Activated CD4-positive, alpha-beta T cell treated with anti-CD3 and anti-CD28 coated beads for 24 hours (primary cell): ENCODE measurements at places on chromosomes 7 and 10.

DNA sequence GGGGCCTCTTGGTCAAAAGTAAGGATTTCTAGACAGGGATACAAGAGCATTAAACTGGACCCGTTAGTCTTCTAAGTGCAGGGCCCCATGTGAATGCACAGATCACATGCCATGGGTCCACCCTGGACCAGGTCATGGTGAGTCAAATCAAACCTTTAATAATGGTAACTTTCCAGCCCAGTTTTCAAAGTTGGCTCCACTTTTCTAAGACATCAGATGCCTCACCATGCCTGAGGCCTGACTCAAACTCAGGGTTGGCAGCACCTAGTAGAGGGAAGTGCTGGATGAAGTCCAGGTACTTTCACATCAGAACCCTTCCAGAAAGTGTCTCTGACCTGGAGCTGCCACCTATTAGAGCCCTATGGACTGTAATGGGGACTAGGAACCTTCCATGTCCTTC, 9.7 kb upstream of the SMIM30 start:
- no peak for DNase-seq

GRCh38 chr7:105768898-105769507, 107.4 kb downstream of the ATXN7L1 start:
- DNase-seq = no peak

DNA sequence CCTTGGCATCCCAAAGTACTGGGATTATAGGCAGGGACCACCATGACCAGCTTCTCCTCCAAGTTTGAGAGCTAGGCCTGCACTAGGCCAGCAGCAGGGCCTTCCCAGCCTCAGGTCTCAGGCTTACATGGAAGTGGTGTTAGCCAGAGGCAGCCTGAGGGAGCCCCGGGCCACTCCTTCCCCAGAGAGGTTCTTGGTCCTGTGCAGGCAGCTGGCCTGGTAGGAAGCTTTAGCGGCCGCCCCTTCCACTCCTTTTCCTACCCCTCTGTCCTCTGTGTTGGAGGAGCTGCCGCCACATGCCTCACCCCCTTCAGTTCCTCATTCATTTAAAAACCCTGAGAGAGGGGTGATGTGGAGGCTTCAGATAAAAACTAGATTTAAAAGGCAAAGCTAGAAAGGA, 40.3 kb downstream of the TSPAN15 start:
- no peak for DNase-seq

- no peak for DNase-seq
Measured at GRCh38 chr10:85635650-85636049, 730.9 kb downstream of the GRID1 start.

GRCh38 chr7:46972205-46972604, 609.7 kb downstream of the TNS3 start:
- no peak for DNase-seq

DNA sequence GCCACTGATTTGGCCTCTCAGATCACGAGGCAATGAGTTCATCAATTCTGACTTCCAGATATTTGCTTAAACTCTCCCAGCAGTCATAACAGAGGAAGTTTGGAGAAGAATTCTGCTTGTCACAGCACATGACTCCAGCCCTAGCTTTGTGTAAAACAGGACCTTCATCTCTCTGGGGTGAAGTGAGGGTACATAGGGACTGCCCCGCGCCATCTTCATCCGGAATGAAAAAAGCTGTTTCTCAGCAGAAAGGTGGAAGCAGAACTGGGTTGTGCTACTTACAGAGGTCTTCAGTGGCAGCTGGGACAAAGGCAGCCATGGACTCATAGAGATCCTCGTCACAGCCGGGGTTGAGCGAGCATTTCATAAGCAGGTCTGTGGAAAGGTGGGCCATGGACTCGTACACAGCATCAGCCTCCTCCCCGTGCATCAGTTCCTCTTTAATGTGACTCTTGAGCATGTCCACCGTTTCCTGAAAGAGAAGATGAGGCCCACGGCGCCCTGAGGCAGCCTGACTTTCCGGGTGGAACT, 58.4 kb upstream of the TM9SF3 start:
- no peak for DNase-seq

GRCh38 chr7:99061001-99061776, 82.7 kb downstream of the SMURF1 start:
- no peak for DNase-seq

DNA sequence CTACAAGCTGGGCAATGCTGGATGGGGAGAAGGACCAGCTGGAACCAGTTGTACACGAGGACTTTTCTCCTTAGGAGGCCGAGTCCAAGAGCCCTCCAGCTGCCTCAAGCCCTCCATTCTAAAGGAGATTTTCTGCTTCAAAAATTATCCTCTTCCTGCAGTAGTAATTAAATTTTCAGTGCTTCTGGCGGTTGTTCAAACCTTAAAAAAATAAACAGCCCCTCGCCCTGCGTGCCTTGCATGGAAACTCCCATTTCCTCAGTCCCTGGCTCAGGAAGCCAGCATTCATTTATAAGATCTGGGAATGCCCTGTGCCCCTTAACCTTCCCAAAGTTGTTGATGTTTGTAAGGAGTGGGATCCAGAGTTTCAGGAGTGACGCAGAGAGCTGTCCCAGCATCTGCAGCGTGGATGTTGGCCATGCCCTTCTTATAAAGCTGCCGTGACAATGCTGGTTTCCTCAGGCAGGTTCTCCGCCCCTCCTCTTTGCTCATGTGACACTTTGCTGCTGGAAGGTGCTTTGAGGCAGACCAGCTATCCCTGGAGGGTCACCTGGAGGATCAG, 24.0 kb upstream of the ACTR3B start:
- no peak for DNase-seq

- no peak for DNase-seq
Measured at GRCh38 chr7:36048141-36048901, 104.7 kb upstream of the EEPD1 start.

DNA sequence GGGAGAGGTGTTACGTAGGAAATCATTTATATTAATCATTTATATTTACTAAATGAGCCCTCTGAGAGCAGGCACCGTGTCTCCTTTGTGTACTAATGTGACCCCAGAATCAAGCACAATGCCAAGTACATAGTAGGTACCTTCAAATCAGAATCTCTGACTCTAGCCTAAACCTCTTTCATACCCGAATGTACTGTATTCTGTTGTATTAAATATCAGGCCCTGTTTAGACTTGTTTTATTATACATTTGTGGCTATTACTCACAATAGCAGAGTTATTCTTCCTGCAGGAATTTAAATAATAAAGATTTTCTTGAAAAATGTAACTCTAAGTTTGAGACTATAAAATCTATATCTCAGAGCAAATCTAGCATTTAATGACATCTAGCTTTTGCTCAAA, 297.3 kb downstream of the EXOC4 start:
- DNase-seq = no peak

GRCh38 chr7:77382532-77382931, 33.6 kb downstream of the GSAP start:
- DNase-seq = no peak

GRCh38 chr10:43211030-43211429, 55.8 kb downstream of the RASGEF1A start:
- DNase-seq = no peak

DNA sequence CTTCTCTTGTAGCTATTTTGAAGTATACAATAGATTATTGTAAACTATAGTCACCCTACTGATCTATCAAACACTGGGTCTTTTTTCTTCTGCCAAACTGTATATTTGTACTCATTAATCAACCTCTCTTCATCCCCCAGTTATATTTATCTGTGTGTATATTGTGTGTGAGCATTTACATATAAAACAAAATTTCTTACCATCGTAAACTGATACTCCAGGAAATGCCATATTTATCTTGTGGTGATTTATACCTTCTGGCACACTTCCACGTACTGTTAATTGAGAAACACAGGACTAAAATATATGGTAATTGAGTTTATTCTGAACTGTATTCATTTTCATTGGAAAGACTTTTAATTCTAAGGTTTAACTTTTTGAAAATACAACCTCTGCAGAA, 18.9 kb downstream of the ANLN start:
- DNase-seq = no peak

DNA sequence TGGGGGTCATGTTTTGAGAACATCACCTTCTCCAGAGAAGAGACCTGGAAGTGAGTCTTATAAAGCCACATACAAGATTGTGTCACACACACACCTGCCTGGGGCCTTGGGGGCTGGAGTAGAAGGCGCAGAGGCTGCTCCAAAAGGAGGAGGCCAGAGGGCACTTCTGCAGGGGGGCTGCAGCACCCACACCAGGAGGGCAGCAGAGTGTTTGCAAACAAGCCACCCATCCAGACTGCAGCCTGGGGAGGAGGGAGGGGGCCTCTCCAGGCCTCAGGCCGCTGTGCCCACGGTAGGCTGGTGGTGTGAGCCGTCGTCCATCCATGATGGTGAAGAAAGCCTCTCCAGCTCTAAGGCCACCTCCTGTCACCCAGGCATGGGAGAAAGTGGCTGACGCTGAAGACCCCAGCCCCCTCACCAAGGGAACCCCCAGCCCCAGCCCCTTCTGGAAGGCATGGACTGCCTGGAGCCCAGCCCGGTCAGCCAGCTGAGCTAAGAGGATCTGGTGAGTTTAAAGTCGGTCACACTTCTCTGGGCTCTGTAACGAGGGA, 77.5 kb downstream of the FOXL3 start:
- DNase-seq = no peak

DNA sequence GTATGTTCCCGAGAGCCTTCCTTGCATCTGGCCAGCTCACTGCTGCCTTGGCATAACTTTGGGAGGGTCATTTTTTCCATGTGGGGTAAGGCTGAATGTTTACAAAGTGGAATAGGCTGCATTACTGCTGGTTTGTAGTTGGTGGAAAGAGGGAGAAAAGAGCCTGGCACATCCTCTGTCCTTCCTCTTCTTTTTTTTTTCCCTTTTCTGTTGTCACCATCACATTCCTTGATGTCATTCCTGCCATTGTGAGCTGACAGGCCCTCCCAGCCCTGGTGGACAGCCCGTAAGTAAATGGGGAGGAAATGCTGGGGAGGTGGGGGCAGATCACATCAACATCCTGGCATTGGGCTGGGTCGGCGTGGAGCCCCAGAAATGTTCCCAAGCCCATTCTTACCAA, at the start of gene GARIN1A:
TSS of gene GARIN1A (plus strand) at position 301 of the 400 bp plus-strand sequence. CDS start 106 bp downstream, outside the sequence.
- no peak for DNase-seq

- no peak for DNase-seq
Measured at GRCh38 chr10:17001297-17001744, 128.3 kb downstream of the CUBN start.

DNA sequence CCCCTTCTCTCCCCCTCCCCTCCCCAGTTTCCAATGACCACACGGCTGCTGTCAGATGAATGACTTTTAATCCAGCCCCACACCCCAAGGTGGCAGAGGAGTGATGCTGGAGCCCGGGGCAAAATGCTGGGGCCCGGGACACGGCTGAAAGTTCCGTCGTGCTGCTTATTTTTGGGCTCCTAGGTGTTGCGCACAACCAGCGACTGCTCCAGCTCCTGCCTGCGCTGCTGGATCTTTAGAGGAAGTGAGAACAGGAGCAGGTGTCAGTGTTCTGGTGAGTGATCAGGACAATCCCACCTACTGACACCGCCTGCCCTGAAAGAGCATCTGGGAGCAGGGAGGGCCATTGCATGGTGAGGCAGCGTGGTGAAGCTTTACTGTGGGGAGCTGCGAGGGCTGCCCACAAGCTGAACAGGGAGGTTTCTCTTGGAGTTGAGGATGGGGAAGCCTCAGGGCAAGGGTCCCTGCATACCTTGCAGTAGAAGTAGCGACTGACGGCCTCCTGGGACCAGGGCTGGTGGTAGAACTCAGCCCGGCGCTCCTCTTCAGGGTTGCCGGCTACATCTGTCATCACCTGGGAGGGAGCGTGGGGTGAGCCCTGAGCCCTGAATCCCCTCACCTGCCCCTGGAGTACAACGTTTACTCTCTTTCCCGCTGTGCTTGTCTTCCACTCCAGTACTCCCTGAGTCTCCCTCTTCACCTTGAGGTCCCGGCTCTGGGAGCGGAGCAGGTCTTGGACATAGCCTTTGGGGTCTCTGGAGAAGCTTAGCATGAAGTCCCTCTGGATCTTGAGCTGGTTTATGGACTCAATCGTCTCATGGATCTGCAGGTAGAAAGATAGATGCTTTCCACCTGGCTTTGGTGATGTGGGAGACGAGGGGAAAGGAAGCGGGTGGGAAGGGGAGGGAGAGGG, 6.9 kb downstream of the CHPF2 start:
- DNase-seq = no peak

- no peak for DNase-seq
Measured at GRCh38 chr10:43707770-43708169, 59.1 kb upstream of the ZNF32 start.

- DNase-seq = no peak
Measured at GRCh38 chr10:133528845-133529575, 1.8 kb downstream of the CYP2E1 start.

DNA sequence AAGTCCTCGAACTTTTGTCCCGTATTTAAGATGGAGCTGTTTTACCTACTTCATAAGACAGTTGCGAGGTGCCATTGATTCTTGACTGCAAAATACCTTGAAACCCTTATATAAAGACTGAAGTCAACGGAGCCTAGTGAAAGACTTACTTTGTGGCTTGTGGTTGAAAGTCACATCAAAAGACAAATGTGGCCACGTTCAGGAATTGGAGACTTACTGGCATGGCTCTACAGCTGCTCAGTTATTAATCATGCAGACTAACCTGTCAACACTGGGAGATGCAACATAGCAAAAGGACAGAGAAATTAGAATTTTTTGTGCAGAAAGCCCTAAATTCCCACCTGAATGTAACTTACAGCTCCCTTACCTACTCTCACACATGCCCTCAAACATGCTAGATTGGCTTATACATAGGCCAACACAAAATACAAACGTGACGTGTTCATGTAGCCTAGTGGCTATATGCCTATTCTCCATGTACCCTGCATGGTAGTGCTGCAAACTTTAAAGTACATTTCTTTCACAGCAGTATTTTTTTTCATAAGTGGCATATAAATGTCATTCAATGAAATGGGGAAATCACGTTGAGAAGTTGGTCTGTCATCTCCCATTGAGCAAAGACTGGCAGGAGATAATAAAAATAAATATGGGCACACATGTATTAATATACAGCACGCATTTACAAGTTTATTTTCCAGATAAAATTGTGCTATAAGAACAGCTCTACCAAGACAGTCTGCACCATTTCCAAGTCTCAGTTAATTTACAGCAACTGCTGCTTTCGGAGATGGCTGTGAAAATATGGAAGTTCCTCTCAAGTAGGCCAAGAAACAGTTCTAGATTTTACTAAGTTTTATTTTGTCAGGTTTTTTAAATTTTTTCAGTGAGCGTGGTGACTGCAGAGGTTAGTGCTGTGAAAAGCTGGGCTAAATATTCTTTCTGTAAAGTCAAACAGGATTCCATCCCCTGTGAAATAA, 170.4 kb upstream of the C7orf33 start:
- DNase-seq = no peak

DNA sequence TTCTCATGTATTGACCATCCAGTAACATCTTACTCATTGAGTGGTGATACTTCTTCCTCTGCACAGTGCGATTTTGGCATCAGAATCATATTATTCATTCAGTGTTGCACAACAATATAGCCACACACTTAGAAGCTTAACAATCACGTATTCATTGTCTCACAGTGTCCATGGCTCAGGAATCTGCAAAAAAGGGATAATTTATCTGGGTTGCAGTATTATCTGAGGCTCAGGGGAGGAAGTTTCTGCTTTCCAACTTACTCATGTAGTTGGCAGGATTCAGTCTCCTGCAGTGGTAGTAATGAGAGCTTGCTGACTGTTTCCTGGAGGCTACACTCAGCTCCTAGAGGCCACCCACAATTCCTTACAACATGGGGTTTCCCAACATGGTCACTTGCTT, 803.6 kb downstream of the SORCS1 start:
- DNase-seq = no peak
